GM23248 (cell line): ENCODE measurements at places on chromosomes 6 and 20. TPM values are rescaled to one million over a fixed set of nuclear protein-coding genes. Genes with fewer than 3 reads are reported as not detected.
A peak's percentile ranks its signal among the peaks of the same experiment; 100 is the strongest.

CD109 gene
- 68.3 and 68.6 TPM in 2 replicates for total RNA-seq

DNA sequence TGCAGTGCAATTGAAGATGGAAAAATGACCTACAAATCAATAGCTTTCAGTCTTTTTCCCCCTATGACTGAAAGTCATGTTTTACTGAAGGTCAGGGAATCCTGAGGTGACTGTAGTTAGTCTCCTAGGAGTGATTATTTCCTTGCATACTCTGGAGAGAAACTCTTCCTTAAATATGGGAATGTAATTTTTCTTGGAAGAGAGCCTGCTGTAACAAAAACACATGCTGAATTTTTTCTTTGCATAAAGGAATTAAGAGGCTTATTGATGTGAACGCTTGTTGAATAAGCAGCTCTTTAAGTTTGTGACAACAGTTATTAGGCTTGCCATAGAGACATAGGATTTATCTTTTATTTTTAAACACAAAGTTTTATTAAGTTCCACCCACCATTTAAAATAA, 64.5 kb downstream of the ELOVL2 start:
- no peak overlapping the region for H3K27ac ChIP-seq
- H3K4me1 ChIP-seq = no peaks in the 10 kb centered on the region; the same call in 1 of the 2 replicates
- DNase-seq = no peak
- H3K4me3 ChIP-seq = no peak overlapping the region
- H3K36me3 ChIP-seq = no peaks in the 10 kb centered on the region
- H3K27me3 ChIP-seq = no peaks in the 10 kb centered on the region

PRRT1 gene
- 1.2 TPM in 1 of 2 replicates, not detected in the other for total RNA-seq

CFAP61 gene
- not detected in 2 replicates for total RNA-seq

SLC13A3 gene
- total RNA-seq = 0.89 and 2.4 TPM in 2 replicates

TSBP1 gene
- not detected in 2 replicates for total RNA-seq

DNA sequence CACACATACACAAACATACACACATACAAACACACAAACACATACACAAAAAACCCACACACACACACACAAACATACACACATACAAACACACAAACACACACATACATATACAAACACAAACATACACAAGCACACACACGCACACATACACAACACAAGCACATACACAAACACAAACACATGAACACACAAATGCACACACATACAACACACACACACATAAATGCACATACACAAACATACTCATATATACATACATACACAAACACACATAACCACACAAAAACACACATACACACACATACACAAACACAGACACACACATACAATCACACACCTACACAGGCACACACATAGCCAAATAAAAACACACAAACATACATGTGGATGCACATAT, 30.3 kb upstream of the THBS2 start:
- no peak overlapping the region for H3K4me3 ChIP-seq
- peaks cover 9% of the 10 kb centered on the region for H3K4me1 ChIP-seq
- no peak overlapping the region for H3K27ac ChIP-seq
- H3K27me3 ChIP-seq = no peaks in the 10 kb centered on the region
- H3K36me3 ChIP-seq = no peaks in the 10 kb centered on the region
- no peak for DNase-seq

CRIP3 gene
- not detected in 2 replicates for total RNA-seq

- peaks cover 8% of the 10 kb centered on the region; the same call in 1 of the 2 replicates for H3K36me3 ChIP-seq
- H3K27ac ChIP-seq = peak overlapping the region; percentile 50
- peak overlapping the region; percentile 95 for H3K4me3 ChIP-seq
- DNase-seq = peak; percentile 74
- no peaks in the 10 kb centered on the region for H3K27me3 ChIP-seq
Measured at GRCh38 chr20:52190437-52191131, 995 bp downstream of the ZFP64 start.

GRCh38 chr20:46006022-46006705, 2.5 kb upstream of the MMP9 start:
- H3K27ac ChIP-seq = no peak overlapping the region
- H3K4me3 ChIP-seq = no peak overlapping the region
- H3K36me3 ChIP-seq = no peaks in the 10 kb centered on the region
- H3K4me1 ChIP-seq = no peaks in the 10 kb centered on the region
- H3K27me3 ChIP-seq = peaks cover 24% of the 10 kb centered on the region

- DNase-seq = peak; percentile 76
- H3K27me3 ChIP-seq = no peaks in the 10 kb centered on the region
- H3K36me3 ChIP-seq = no peaks in the 10 kb centered on the region
Measured at GRCh38 chr6:88780714-88781389, 182.6 kb downstream of the RNGTT start.

DNA sequence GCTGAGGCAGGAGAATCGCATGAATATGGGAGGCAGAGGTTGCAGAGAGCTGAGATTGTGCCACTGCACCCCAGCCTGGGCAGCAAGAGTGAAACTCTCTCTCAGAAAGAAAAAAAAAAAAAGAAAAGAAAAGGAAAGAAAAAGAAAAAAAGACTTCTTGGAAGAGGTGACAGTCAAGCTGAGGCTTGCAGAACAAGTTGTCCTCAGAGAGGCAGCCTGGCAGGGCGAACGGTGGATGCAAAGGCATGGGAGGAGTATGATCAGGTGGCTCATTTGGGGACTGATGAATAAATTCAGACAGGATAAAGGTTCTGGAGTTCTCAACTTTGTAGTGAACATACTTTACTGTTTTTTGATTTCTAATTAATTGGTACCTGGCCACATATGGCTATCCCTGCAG, 12.4 kb downstream of the ZNF341 start:
- DNase-seq = no peak
- no peaks in the 10 kb centered on the region for H3K36me3 ChIP-seq
- H3K27me3 ChIP-seq = no peaks in the 10 kb centered on the region
- no peaks in the 10 kb centered on the region for H3K4me1 ChIP-seq

SERINC1 gene
- 346 and 367 TPM in 2 replicates for total RNA-seq

TXLNB gene
- total RNA-seq = 0.13 and 0.22 TPM in 2 replicates

DNA sequence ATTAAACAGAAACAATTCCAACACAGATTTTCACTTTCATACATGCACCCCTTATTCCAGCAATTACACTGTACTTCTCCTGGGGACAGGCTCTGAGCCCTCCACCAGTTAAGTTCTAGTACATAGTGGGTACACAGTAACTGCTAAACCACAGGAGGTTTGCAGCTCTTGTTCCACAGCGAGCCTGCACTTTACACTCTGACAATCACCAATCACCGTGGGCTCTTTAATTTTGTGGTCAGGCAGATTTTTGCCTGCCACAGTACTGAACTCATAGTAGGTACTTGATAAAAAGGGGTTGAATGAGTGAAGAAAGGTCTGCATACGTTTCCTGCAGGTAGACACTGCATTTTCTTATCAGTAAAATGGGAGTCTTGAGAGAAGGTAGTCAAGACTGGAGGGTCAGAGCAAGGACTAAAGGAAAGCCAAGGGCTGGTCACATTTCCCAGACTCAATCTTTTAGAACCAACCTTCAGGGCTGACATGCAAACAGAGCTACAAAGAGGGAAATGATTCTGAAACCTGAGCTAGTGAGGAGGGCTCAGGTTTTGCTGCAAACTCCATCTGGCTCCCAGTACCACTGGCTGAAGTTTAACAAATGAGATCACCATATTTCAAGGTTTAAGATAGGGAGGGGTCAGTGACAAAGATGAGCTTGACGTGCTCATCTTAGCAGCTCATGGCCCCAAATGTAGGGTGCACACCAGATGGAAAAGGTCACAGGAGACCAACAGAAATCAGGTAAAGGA, 404.6 kb downstream of the BTBD9 start:
- H3K4me3 ChIP-seq = no peak overlapping the region
- DNase-seq = no peak
- H3K27me3 ChIP-seq = no peaks in the 10 kb centered on the region
- no peaks in the 10 kb centered on the region for H3K36me3 ChIP-seq

UNC5CL gene
- total RNA-seq = not detected in 2 replicates

DNA sequence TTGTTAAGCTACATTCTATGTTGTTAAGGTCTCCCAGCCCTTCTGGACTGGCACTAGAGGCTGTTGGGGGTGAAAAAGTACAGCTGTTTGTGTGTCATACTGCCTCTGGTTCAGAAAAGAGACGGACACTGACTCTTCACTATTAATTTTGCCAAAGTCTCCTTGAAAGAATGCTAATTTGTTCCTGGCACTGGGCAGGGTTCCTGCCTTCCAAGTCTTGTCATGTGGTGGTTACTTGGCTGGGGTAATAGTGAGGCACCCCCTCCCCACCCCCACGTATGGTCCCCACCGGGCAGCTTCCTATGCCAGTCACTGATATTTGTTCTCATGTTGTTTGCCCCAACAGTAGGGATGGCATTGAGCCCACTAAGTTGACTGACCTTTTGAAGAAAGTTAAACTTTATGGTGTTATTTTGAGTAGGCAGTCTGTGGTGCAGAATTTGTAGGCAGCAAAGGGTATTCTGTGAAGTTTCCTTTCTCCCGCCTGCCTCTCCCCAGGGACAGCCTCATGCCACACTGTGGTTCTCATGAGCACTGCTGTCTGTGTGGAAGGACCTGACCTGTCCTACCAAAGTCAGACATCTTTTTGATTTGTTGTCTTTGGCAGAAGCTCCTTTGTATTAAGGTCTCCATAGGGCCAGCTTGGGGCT, 8.7 kb downstream of the CDS2 start:
- H3K4me1 ChIP-seq = peaks cover 8% of the 10 kb centered on the region; the same call in 1 of the 2 replicates
- DNase-seq = no peak
- H3K4me3 ChIP-seq = no peak overlapping the region
- H3K36me3 ChIP-seq = no peaks in the 10 kb centered on the region
- no peak overlapping the region for H3K27ac ChIP-seq

GRCh38 chr6:15232836-15233510, 12.9 kb upstream of the JARID2 start:
- DNase-seq = no peak
- no peaks in the 10 kb centered on the region for H3K4me1 ChIP-seq
- H3K27me3 ChIP-seq = no peaks in the 10 kb centered on the region
- H3K36me3 ChIP-seq = no peaks in the 10 kb centered on the region
- no peak overlapping the region for H3K4me3 ChIP-seq

DNA sequence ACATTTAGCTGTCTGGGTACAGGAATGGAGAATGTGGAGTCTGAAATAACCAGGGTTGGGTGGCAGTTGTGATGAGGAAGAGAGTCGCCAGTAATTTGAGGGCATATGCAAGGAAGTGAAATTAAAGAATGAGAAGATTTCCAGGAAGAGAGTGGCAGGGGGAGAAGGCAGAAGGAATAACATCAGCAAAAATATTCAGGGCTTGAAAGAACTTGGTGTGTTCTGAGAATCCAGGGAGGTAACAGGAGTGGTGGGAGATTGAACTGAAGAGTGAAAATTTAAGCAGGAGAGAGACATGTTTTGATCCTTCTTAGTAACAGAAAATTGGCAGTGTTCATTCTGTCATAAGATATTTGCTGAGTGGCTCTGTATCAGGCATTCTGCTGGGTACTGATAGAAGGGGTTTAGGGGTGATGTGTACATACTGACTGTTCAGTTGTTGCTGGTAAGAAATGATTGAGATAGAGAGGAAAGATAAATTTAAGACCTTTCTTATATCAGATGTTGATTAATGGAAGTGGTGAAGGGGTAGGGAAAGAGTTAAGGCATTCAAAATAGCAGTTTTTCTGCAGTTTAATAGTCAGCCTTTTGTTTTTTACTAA, 54.7 kb downstream of the PHF20 start:
- DNase-seq = no peak
- no peak overlapping the region for H3K4me3 ChIP-seq
- no peak overlapping the region for H3K27ac ChIP-seq
- H3K36me3 ChIP-seq = peaks cover 5% of the 10 kb centered on the region; the same call in 1 of the 2 replicates
- H3K4me1 ChIP-seq = peaks cover 7% of the 10 kb centered on the region

GRCh38 chr20:25206548-25206947, 11.0 kb downstream of the ENTPD6 start:
- DNase-seq = no peak
- no peaks in the 10 kb centered on the region for H3K27me3 ChIP-seq
- H3K4me1 ChIP-seq = no peaks in the 10 kb centered on the region
- no peak overlapping the region for H3K4me3 ChIP-seq
- peaks cover 8% of the 10 kb centered on the region; the same call in 1 of the 2 replicates for H3K36me3 ChIP-seq
- H3K27ac ChIP-seq = no peak overlapping the region

SYNDIG1 gene
- 1.1 and 2.6 TPM in 2 replicates for total RNA-seq

- no peak overlapping the region for H3K4me3 ChIP-seq
- no peak overlapping the region for H3K27ac ChIP-seq
- no peaks in the 10 kb centered on the region for H3K27me3 ChIP-seq
- no peak for DNase-seq
- no peaks in the 10 kb centered on the region for H3K36me3 ChIP-seq
- H3K4me1 ChIP-seq = no peaks in the 10 kb centered on the region
Measured at GRCh38 chr6:168396561-168396960, 44.4 kb upstream of the SMOC2 start.

- H3K4me1 ChIP-seq = no peaks in the 10 kb centered on the region
- H3K36me3 ChIP-seq = no peaks in the 10 kb centered on the region
- no peak overlapping the region for H3K4me3 ChIP-seq
- no peak for DNase-seq
- H3K27me3 ChIP-seq = no peaks in the 10 kb centered on the region
- H3K27ac ChIP-seq = no peak overlapping the region
Measured at GRCh38 chr20:62880147-62880934, 18.7 kb upstream of the TCFL5 start.

GRCh38 chr6:163397326-163397725, 17.2 kb upstream of the QKI start:
- no peak overlapping the region for H3K27ac ChIP-seq
- no peaks in the 10 kb centered on the region for H3K36me3 ChIP-seq
- H3K27me3 ChIP-seq = no peaks in the 10 kb centered on the region

- peaks cover 10% of the 10 kb centered on the region; the same call in 1 of the 2 replicates for H3K27me3 ChIP-seq
- no peaks in the 10 kb centered on the region for H3K4me1 ChIP-seq
- no peak overlapping the region for H3K27ac ChIP-seq
- H3K36me3 ChIP-seq = no peaks in the 10 kb centered on the region
- DNase-seq = no peak
Measured at GRCh38 chr6:51983564-51983963, 103.8 kb downstream of the PKHD1 start.

CLVS2 gene
- not detected in 2 replicates for total RNA-seq

DNA sequence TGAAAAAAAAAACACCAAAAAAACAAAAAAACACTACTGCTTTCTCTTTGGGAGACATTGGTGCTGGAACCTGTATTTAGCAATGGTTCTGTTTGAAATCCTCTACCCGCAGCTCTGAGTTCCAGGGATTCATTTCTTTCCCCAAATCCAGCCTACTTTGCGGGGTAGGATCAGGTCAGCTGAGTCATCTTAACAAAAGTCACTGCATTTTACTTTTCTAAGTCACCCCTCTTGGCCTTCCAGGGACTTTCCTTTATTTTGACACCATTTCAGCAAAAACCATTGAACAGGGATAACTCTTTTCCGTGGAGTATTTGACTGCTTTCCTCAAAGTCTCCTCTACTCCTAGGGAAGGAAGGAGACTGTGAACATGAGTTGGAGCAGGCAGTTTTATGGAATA, 837.6 kb downstream of the MAFB start:
- no peaks in the 10 kb centered on the region for H3K36me3 ChIP-seq
- no peaks in the 10 kb centered on the region for H3K27me3 ChIP-seq
- no peak overlapping the region for H3K4me3 ChIP-seq
- H3K4me1 ChIP-seq = peaks cover 76% of the 10 kb centered on the region
- peak overlapping the region; percentile 90 for H3K27ac ChIP-seq
